Activated CD4-positive, alpha-beta memory T cell treated with anti-CD3 and anti-CD28 coated beads, Interleukin-2, amount 10 ng/mL, durations not matched to agents 7 days and 5 days (primary cell): ENCODE measurements at places on chromosomes 12 and 14.
A peak's percentile ranks its signal among the peaks of the same experiment; 100 is the strongest.

DNA sequence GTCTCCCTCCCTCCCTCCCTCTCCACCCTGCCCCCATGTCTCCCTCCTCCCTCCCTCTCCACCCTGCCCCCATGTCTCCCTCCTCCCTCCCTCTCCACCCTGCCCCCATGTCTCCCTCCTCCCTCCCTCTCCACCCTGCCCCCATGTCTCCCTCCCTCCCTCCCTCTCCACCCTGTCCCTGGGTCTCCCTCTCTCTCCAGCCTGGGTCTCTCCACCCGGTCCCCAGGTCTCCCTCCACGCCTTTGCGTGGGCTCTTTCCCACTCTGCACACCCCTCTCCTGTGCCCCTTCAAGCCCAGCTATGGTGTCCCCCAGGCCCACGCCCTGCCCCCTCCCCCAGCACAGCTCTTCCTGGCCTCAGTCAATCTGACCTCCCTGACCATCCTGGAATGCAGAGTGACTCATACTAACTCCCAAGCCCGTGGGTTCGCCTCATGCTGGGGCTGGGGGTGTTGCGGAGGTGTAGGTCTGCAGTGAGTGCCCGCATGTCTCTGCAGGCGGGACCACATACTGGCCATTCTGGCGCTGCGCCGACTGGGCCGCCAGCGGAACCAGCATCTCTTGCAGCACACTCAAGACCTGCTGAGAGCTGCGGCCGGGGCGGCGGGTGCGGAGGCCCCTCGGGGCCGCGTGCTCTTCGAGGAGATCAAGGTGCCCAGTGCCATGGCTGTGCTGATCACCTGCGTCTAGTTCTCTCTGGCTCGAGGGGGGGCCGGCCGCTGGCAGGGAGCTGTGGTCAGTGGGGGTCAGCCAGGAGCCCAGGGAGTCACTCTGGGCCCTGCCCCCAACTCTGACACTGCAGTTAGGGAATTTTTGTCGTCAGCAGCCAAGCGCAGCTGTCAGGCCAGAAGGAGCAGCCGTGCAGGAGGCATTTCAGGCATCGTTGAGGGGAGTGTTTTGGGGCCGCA lies 13.5 kb upstream of the TNFAIP2 start:
- H3K4me1 ChIP-seq = peaks cover 6% of the 10 kb centered on the region
- H3K4me3 ChIP-seq = no peak overlapping the region
- DNase-seq = no peak
- H3K27ac ChIP-seq = no peak overlapping the region
- no peaks in the 10 kb centered on the region for H3K36me3 ChIP-seq

GRCh38 chr12:90896821-90897220 lies 58.2 kb downstream of the CCER1 start:
- no peaks in the 10 kb centered on the region for H3K4me1 ChIP-seq
- H3K36me3 ChIP-seq = no peaks in the 10 kb centered on the region

- no peaks in the 10 kb centered on the region for H3K36me3 ChIP-seq
- peak; percentile 28 for DNase-seq
- H3K4me1 ChIP-seq = peaks cover 7% of the 10 kb centered on the region
- peak within 1 kb of the TSS; percentile 78 for H3K4me3 ChIP-seq
- H3K27ac ChIP-seq = no peak within 1 kb of the TSS
- H3K27me3 ChIP-seq = peaks cover 16% of the 10 kb centered on the region
Observed at GRCh38 chr14:64971943-64972791, at the start of gene RAB15. Gene RAB15, minus strand, starts transcription at chr14:64972336. Its CDS starts 260 bp downstream, at chr14:64972076.

DNA sequence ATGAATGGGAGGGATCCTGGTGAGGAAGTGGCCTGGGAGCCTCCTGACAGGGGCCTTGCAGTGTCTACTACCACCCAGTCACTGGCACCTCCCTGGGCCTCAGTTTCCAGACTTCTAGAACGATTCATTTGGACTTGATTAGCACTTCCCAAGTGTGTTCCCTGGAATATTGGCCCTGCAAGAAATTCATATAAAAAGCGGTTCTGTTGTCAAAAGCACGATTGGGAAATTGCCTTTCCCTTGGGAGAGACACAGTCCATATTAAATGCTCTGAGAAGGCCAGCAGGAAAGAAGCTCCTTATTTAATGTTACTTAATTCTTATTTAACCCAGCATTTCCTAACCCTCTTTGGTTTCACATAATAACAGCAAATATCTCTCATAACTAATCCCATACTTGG lies 61.9 kb downstream of the DRAM1 start:
- no peak overlapping the region for H3K4me3 ChIP-seq
- no peak for DNase-seq
- H3K4me1 ChIP-seq = peaks cover 33% of the 10 kb centered on the region
- no peak overlapping the region for H3K27ac ChIP-seq
- H3K27me3 ChIP-seq = peaks cover 2% of the 10 kb centered on the region
- H3K36me3 ChIP-seq = no peaks in the 10 kb centered on the region

DNA sequence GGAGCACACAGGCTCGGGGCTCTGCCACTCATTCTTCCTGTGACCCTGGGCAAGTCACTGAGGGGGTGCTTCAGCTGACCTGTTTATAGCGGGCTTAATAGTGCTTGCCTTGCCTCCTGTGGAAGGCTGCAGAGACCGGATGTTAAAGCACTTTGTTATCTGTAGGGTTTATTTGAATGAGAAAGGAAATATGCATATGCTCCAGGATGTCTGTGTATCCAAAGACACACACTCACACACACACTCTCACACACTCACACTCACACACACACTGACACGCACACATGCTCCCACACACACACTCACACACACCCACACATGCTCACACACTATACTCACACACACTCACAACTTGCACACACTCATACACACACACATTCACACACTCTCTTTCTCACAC lies 56.1 kb upstream of the DDX11 start:
- H3K36me3 ChIP-seq = no peaks in the 10 kb centered on the region
- no peak overlapping the region for H3K4me3 ChIP-seq
- no peak overlapping the region for H3K27ac ChIP-seq

DNA sequence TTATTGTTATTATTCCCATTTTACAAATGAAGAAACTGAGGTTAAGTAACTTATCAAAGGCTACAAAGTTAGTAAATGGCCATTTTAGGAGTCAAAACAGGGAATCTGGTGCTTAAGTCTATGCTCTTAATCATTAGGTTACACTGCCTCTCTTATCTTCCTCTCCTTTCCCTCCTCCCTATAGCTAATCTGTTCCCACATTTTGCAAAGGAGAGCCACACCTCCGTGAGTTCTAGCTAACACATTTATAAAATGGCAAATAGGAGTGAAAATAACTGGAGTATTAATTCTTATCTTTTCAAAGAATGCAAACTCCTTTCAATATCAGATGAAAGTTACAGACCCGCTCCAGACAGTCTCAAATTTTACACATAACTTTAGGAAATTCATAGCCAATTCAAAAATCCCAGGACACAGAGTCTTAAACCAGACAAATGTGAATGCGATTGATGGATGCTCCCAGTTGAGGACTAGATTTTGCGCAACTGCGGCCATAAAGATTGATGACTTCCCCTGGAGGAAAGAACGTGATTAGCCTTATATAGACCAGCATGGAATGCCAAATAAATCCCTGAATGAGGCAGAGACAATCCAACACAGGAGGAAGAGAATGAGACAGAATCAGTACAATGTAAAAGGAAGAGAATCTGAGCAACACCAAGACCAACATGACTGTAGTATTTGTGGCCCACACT lies 225.0 kb upstream of the ARID2 start:
- H3K36me3 ChIP-seq = no peaks in the 10 kb centered on the region
